ENCODE measurements at places on chromosomes 1 and 21.

GRCh38 chr21:29664615-29665014, 275.2 kb downstream of the GRIK1 start:
- DNase-seq = no peak

DNA sequence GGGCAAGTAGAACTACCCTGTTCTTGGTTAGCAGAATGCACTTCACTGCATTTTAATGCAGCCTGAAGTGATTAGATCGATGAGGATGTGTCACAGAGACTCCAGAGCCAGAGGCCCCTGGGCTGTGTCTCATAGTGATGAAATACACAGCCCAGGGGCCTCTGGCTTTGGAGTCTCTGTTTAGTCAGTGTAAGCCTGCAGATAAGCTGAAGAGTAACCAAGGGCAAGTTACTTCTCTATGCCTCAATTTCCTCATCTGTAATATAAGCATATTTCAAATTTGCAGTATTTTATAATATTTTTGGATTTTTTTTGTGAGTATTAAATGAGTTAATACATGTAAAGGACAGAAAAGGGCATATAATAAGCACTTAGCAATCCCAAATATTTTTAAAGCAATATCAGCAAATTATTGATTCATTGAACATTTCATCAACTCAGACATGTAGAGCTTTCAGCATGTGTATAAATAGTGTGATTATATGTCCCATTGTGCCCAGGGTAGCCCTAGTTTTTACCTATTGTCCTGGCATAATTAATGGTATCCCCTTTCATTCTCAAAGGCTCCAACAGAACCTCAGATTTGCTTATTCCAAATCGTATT, 23.6 kb upstream of the APOBEC4 start:
- no peak for DNase-seq

- DNase-seq = no peak
Measured at GRCh38 chr1:59266927-59267293, 30.0 kb upstream of the FGGY start.

DNA sequence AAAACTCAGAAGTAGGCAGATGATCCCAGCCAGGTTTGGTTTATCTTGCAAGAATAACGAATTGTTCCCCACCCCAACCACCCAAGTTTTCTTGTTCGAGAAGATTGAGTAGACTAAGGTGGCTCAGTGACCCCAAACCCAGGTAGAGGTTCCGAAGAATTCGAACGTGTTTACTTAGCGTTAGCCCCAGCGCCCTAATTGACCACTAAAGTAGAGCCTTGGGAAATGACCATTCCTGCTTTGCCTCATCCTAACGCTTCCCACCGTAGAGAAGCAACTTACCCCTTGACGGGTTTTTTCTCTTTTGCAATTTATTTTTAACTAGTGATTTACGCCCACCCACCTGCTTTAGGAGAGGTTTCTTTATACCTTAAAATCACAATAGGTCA, 870 bp downstream of the FBXO28 start:
- no peak for DNase-seq

DNA sequence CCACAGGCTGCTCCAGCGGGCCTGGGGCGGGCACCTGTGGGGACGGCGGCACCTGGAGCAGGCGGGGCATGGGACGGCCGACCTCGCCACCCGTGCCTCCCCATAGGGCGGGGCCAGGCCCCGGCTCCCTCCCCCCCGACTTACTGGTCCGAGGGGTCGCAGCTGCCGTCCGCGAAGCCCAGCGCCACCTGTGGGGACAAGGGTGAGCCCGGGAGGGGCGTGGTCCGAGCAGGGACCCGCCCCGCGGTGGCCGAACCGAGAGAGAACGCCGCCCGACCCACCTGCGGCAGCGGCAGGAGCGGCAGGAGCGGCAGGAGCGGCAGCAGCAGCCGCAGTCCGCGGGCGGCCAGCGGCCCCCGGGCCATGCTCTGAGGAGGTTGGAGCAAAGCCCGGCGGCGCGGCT, at the start of gene TMEM52:
TSS of gene TMEM52 (minus strand) at position 379 of the 403 bp plus-strand sequence. CDS start at position 365, 14 bp downstream.
- DNase-seq = no peak

- no peak for DNase-seq
Measured at GRCh38 chr1:213242883-213243282, 191.8 kb downstream of the RPS6KC1 start.

GRCh38 chr1:1517973-1518620, 6.1 kb downstream of the ATAD3A start:
- DNase-seq = no peak

Measured in stimulated activated CD4-positive, alpha-beta T cell treated with anti-CD3 and anti-CD28 coated beads, Interleukin-12 subunit alpha, Interleukin-12 subunit beta, amount 100 ng/mL, for 48 hours (primary cell).